Fibroblast of gingiva (primary cell): ENCODE measurements at places on chromosomes 12 and 14.

GRCh38 chr14:96863327-96863985 lies 66.3 kb downstream of the VRK1 start:
- DNase-seq = no peak

GRCh38 chr12:107564946-107565345 lies 120.7 kb upstream of the PWP1 start:
- no peak for DNase-seq

DNA sequence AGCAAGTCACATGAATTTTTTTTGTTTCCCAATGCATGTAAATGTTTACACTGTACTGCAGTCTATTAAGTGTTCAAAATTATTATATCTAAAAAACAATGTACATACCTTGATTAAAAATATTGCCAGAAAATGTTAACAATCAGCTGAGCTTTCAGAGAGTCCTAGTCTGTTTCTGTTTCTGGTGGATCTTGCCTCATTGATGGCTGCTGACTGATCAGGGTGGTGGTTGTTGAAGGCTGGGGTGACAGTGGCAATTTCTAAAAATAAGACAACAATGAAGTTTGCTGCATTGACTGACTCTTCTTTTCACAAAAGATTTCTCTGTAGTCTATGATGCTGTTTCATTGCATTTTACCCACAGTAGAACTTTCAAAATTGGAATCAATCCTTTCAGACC lies 16.6 kb upstream of the KLRD1 start:
- DNase-seq = no peak

GRCh38 chr12:125549836-125550235 lies 484.6 kb downstream of the AACS start:
- no peak for DNase-seq

- DNase-seq = peak; percentile 99
These were observed 135.9 kb downstream of the TMEM30B start for GRCh38 chr14:61145034-61145902.

DNA sequence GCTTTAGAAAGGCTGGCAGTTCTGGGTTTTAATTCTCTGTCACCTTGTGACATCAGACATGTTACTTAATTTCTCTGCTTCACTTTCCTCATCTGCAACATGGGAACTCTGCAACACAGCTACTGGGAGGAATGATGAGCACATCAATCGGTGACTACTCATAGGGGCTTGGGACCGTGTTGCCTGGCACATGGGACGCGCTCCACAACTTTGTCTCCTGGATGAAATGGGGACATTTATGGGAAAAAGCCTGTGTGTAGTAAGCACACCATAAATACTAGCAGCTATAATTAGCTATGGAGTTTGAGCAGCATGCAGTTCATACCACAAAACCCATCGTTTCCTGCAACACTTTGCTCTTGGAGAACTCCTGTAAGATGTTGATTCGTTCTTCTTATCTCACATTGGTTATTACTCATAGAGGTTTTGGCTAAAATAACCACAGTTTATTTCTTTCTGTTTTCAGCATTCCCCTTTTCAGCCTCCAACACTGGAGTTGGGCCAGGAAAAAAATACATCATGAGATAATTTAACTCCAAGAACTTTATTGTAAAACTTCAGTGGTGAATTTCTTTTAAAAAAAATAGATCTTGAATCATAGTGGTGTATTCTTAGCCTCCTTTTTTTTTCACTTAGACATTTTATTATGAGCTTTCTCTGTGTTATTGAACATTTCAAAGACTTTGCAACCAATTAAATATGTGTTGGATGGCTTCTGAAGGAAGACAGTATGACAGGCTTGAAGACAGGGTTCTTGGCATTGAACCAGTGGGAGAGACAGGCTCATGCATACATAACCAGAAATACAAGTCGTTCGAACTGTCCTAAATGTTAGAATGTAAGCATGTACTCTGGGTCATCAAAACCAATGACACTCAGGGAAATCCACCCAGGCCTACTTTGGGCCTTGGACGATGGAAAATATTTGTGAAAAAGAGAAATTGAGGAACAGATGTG lies 72.7 kb downstream of the RIN3 start:
- DNase-seq = peak; percentile 76

- no peak for DNase-seq
These were observed 1317.0 kb downstream of the TMEM121 start for GRCh38 chr14:106843386-106843785.
